ENCODE measurements at places on chromosomes 2 and 18.

DNA sequence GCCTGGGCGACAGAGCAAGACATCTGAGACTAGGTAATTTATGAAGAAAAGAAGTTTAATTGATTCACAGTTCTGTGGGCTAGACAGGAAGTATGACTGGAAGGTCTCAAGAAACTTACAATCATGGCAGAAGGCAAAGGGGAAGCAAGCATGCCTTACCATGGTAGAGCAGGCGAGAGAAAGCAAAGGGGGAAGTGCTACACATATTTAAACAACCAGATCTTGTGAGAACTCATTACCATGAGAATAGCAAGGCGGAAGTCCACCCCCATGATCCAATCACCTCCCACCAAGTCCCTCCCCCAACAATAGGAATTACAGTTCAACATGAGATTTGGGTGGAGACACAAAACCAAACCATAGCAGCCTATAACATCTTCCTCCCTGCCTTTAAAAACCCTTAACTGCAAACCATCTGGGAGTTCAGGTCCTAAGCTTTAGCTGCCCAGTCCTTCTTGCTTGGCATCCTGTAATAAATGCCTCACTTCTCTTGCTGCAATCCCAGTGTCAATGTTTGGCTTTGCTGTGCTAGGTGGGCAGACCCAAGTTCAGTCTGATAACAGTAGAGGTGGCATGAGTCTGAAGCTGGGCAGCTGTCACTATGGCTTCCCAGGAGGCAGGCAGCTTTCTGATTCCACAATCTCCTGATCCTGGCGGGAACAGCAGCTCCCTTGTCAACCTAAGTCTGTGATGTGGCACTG, 11.2 kb upstream of the SP5 start:
- DNase-seq = no peak

DNA sequence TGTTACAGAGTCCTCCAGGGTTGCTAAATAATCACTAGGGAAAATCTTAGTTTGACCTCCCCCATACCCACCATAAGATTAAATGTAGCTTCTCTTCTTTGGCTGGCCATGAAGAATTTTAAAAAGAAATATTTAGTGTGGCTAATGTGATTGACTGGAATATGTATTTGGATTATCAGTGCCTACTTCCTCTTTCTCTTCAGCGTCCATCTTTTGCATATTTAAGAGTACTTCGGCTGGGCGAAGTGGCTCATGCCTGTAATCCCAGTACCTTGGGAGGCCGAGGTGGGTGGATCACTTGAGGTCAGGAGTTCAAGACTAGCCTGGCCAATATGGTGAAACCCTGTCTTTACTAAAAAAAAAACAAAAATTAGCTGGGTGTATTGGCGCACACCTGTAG, 28.8 kb downstream of the ADAM23 start:
- DNase-seq = no peak

- no peak for DNase-seq
Observed at GRCh38 chr2:217054791-217055190, 194.9 kb upstream of the TNP1 start.

DNA sequence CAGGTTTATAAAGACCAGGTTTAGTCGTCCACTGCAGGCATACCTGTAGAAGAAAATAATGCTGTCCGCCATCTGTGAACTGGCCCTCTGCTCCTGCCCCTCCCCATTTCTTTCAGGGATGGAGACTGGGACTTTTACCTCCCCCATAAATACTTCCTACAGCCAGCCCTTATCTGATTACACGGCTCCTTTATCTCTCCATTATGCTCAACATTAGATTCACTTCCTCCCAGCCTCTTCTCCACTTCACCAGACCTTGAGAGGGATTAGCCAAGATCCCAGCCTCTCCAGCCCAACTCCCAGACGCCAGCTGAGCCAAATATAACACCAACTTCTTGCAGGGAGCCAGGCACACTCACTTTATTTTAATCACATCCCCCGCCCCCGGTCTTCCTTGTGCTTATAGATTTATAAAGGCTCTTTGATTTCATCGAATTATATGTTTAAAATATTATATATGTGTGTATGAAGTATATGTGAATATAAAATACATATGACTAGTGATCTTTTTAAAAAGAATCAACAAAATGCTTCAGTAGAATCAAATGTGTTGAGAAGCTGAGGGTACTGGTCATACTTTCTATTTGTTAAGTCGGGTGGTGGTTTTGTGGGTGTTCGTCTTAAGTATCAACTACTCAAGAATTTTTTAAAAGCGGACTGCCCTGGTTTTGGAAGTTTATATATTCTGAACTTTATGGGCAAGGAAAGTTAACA, 81.0 kb downstream of the SPRED2 start:
- DNase-seq = no peak

- no peak for DNase-seq
Observed at GRCh38 chr2:116809109-116809508, 1005.4 kb upstream of the DDX18 start.

- no peak for DNase-seq
Observed at GRCh38 chr18:9965711-9966624, 52.2 kb downstream of the VAPA start.

All from left hindlimb (tissue), 1 donor.